ENCODE measurements at places on chromosomes 11 and 22. TPM values are rescaled to one million over a fixed set of nuclear protein-coding genes. Genes with fewer than 3 reads are reported as not detected.

DNA sequence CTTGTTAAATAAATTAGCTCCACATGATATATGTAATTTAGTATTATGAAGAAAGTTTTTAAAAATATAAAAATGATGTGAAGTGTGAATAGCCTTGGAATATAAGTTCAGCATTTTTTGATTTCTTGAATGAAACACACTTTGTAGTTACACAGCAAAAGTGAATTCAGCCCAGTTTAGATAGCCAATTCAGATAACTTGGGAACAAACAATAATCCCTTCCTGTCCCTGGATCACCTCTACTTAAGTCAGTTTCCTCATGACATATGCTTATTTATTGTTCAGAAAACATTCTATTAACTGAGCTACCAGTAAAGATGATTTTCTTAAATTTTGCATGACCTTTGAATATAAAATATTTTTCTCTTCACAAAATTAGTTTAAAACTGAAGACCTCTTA, 107.4 kb downstream of the PGR start:
- no peak overlapping the region for H3K27ac ChIP-seq
- no peaks in the 10 kb centered on the region for H3K27me3 ChIP-seq
- DNase-seq: no peak
- no peaks in the 10 kb centered on the region for H3K36me3 ChIP-seq
- no peaks in the 10 kb centered on the region for H3K4me1 ChIP-seq

DNA sequence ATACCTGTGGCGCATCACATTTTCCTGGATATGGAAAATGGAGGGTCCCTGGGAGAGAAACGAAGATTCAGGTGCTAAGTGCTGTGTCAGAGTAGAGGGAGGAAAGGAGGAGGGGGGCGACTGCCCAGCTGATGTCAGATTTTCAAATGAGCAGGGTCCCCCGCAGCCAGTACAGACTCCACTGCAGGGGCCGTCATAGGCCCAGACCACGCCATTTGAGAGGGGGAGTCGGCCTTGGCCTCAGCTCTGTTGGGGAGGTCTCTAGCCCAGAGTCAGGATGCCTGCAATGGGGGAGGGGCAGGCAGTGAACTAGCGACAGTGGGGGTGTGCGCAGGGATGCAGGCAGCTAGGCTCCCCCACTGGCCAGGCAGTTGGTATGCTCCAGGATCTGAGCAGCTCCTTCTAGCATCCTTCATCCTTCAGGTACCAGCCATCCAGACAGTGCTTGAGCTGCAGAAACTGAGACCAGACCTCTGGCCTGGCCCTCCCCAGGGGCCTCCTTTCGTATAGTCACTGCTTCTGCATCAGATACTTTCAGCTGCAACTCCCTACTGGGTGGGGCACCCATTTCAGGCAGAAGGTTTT, at the start of the genes BSCL2 and GNG3:
Gene BSCL2, minus strand, starts transcription at position 148 of the 585 bp plus-strand sequence. CDS start 229 bp downstream, outside the sequence.
Gene GNG3, plus strand, starts transcription at position 400 of the 585 bp plus-strand sequence. CDS start 620 bp downstream, outside the sequence.
- peak; percentile 99 for DNase-seq
- H3K27ac ChIP-seq: no peak within 1 kb of the TSS
- no peaks in the 10 kb centered on the region for H3K27me3 ChIP-seq
- H3K36me3 ChIP-seq: peaks cover 20% of the 10 kb centered on the region

- H3K27me3 ChIP-seq: no peaks in the 10 kb centered on the region
- DNase-seq: no peak
- no peaks in the 10 kb centered on the region for H3K4me1 ChIP-seq
These were observed 322.1 kb downstream of the BLID start for GRCh38 chr11:121793916-121794315.

The CCDC82 gene
- 17.4 TPM for total RNA-seq

The CNIH2 gene
- total RNA-seq: 11.8 TPM

The NPTXR gene
- total RNA-seq: 7.8 TPM

DNA sequence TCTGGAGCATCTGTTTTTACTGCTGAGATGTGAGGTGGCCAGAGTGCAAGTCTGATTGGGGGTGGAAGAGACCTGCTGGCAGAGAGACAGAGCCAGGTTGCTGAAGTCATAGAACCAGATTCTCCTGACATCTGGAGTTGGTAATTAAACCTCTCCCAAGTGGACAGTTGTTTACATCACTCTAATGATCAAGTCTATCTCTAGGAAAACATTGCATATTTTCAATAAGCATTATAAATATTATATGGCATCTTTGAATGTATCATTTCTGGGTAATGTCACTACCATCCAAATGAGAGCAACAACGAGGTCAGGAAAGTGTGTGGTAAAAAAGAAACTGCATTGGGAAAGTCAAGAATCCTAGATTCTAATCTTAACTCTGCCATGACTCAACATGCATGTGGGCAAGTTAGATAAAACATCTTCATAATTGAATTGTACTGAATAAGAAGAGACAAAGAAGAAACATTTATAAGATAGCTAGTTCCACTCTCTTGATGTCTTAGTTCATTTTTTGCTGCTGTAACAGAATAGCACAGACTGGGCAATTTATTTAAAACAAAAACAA, 351.2 kb upstream of the API5 start:
- DNase-seq: no peak
- no peaks in the 10 kb centered on the region for H3K4me1 ChIP-seq
- H3K4me3 ChIP-seq: no peak overlapping the region
- H3K36me3 ChIP-seq: no peaks in the 10 kb centered on the region

GRCh38 chr22:29658176-29658575, 54.7 kb downstream of the NF2 start:
- no peak overlapping the region for H3K4me3 ChIP-seq
- H3K4me1 ChIP-seq: no peaks in the 10 kb centered on the region
- no peaks in the 10 kb centered on the region for H3K27me3 ChIP-seq
- H3K27ac ChIP-seq: no peak overlapping the region
- DNase-seq: no peak

DNA sequence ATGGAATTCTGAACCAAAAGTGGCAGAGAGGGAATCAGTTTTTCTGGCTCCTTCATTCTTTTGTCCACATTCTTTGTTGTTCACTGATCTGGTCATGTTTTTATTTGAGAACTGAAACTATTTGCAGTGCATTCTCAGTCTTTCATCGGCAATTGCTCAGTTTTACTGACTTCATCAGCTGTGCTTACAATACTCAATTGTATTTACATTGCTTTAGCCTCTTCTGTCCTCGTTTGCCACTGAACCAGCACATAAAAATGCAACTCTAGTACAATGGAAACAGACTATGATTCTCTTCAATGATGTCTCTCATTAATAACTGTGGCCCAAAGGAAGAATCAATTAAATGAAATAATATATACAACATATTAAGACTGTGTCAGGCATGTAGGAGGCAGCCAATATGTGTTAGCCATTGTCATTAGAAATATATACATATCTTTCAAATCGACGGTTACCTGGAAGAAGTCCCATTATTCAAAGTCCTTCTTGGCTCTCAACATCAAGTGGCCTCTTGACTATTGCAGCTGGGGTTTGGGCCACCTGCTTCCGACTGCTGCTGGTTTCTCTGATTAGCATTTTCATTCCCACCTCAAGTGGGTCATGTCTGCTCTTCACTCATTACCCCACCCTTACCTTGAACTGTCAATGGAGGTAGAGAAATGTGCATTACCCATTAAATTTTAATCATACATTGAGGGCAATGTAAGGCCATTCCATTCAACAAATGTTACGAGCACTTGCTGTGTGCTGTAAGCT, 600.1 kb downstream of the INSC start:
- H3K27me3 ChIP-seq: no peaks in the 10 kb centered on the region
- peaks cover 7% of the 10 kb centered on the region for H3K4me1 ChIP-seq
- DNase-seq: no peak
- H3K36me3 ChIP-seq: peaks cover 1% of the 10 kb centered on the region
- no peak overlapping the region for H3K27ac ChIP-seq
